Stimulated activated CD8-positive, alpha-beta memory T cell treated with anti-CD3 and anti-CD28 coated beads, Interleukin-4, amount 100 ng/mL, for 48 hours (primary cell): ENCODE measurements at places on chromosomes 11 and 22.
A peak's percentile ranks its signal among the peaks of the same experiment; 100 is the strongest.

DNA sequence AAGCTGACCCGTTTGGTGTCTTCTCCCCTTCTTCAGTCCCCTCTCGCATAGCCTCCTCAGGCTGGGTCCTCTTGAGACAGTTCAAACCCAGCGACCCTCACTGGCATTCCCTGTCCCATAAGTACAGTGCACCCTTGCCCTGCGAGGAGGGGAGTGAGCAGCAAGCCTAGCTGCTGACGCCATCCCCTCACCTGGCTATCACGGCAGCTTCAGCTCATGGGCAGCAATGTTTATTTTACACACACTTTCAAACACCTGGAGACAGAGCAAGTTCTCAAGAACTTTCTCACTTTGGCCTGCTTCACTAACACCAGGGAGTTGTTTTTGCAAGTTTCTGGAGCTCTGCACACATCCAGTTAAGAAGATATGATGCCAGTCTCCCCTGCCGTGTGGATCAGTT lies 189.6 kb upstream of the E2F8 start:
- no peak for DNase-seq

- no peak for DNase-seq
Measured at GRCh38 chr11:117189941-117190544, 9.1 kb upstream of the TAGLN start.

DNA sequence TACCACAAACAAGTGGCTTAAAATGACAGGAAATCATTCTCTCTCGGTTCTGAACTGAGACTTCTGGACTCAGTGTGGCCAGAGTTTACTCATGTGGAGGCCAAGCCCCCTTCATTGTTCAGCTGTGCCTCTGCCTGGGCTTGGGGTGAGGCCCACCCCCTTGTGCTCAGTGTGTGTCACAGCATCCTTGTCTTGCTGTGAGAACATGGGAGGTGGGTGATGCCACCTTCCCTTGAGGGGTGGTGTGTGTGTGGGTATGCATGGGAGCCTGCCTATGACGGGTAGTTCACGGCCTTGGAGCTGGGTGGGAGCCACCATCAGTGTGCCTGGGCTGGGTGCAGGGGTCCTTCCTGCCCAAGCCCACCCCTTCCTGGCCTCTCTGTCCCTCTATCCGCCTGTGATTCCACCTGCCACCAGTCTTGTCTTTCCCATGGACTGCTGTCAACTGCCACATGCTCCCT lies 101.7 kb downstream of the MORC2 start:
- no peak for DNase-seq

GRCh38 chr11:61603667-61604066 lies 22.8 kb upstream of the SYT7 start:
- DNase-seq, result no peak

GRCh38 chr11:85902353-85902752 lies 47.2 kb downstream of the CCDC83 start:
- DNase-seq, result no peak

GRCh38 chr11:69298267-69299022 lies 4.5 kb downstream of the MYEOV start:
- DNase-seq, result no peak

DNA sequence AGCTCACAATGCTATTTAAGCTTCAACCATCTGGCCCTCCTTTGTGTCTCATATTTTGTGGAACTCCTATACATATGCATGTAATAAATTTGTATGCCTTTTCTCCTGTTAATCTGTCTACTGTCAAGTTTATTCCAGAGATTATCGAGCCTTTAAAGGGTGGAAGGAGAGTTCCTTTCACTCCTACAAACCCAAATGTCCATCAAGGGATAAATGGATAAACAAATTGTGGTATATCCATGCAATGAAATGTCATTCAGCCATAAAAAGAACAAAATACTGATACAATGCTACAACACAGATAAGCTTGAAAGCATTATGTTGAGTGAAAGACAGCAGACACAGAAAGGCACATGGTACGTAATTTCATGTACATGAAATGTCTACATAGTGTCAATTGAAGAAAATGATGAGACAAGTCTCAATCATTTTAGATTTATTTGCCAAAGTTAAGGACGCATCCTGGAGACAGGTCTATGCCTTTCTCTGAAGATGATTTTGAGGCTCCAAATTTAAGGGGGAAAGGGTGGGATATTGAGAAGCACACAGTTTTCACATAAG lies 17.7 kb upstream of the FEZ1 start:
- DNase-seq, result no peak

- no peak for DNase-seq
Measured at GRCh38 chr11:63775191-63775590, 6.6 kb upstream of the ZFTA start.

DNA sequence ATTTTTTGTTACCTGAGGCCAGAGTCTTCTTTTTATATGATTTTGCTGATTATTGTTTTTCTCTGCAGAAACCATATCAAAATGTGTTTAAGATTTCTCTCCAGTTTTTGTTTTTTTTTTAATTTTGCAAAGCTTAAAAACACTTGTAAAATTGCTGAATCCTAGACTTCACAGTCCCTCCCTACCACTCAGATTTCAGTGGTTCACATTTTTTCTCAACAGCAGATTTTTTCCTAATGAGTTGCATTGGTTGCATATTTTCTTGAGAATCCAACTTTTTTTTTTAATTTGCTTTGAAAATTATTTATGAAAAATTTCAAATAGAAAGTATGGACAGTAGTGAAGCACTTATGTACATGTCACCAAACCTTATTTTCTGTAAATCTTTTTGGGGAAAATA lies 5.8 kb downstream of the ARL14EP start:
- DNase-seq, result no peak

- peak; percentile 85 for DNase-seq
Measured at GRCh38 chr11:135075740-135076139, 663.7 kb upstream of the B3GAT1 start.

- no peak for DNase-seq
Measured at GRCh38 chr11:130003717-130004001, 1.0 kb upstream of the PRDM10 start.

DNA sequence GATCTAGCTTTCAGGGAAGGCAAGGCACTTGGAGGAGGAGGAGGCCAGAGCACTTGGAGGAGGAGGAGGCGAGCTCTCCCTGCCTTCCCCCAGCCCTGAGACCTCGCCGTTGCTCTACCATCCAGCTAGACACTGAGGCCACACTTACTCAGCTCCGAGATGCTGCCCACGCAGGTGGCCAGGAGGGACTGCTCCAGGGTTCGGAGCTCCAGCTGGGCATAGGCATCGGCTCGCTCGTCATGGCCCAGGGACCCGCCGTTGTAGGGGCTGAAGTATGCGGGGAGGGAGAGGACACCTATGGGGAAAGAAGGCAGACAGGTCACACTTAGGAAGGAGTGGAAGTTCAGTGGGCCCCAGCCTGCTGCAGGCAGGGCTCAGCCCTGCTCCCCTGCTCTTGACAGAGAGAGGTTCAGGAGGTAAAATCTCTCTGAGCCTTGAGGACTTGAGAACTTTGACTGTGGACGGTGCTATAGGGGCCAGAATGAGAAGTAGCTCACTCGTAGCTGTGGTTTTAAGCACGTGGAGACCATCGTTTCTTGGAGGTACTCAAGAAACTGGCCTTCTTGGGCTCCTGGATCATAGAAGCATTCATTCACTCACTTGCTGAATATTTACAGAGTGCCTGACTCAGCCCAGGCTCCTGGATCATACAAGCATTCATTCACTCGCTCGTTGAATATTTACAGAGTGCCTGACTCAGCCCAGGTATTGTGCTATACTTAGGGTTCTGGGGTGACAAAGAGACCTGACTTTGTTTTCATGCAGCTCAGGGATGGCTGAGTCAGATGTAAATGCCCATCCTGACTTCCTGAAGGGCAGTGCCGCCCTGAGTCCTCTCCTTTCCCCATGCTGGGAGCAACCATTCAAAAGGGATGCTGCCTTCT lies 99.2 kb downstream of the NAT10 start:
- no peak for DNase-seq

GRCh38 chr11:115556984-115557383 lies 52.8 kb upstream of the CADM1 start:
- DNase-seq, result no peak

- DNase-seq, result no peak
Measured at GRCh38 chr11:46279126-46280099, 2.0 kb downstream of the CREB3L1 start.

- no peak for DNase-seq
Measured at GRCh38 chr22:27409299-27409698, 392.3 kb downstream of the MN1 start.

GRCh38 chr11:74299015-74299414 lies 12.4 kb downstream of the P4HA3 start:
- DNase-seq, result no peak

GRCh38 chr11:66619080-66619554 lies 2.7 kb downstream of the RBM14 start:
- no peak for DNase-seq

DNA sequence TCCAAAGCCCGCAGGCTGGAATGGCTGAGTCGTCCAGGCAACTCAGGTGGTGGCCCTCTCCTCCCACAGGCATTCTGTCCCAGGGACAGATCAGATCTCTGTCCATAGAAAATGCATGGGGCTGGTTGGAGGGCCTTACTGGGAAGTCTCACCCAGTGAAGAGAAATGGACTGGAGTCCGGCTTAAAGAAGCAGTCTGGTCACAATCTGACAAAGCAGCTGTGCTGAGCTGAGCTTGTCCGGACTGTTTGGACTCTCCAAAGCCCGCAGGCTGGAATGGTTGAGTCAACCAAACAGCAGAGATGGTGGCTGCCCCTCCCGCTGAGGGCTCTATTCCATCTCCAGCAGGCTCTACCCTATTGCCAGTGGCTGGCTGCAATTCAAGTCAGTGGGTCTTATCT lies 14.4 kb upstream of the DEPDC7 start:
- no peak for DNase-seq

- no peak for DNase-seq
Measured at GRCh38 chr11:92451063-92451462, 226.4 kb downstream of the FAT3 start.

GRCh38 chr11:65060913-65061408 lies 2.6 kb upstream of the NAALADL1 start:
- no peak for DNase-seq

DNA sequence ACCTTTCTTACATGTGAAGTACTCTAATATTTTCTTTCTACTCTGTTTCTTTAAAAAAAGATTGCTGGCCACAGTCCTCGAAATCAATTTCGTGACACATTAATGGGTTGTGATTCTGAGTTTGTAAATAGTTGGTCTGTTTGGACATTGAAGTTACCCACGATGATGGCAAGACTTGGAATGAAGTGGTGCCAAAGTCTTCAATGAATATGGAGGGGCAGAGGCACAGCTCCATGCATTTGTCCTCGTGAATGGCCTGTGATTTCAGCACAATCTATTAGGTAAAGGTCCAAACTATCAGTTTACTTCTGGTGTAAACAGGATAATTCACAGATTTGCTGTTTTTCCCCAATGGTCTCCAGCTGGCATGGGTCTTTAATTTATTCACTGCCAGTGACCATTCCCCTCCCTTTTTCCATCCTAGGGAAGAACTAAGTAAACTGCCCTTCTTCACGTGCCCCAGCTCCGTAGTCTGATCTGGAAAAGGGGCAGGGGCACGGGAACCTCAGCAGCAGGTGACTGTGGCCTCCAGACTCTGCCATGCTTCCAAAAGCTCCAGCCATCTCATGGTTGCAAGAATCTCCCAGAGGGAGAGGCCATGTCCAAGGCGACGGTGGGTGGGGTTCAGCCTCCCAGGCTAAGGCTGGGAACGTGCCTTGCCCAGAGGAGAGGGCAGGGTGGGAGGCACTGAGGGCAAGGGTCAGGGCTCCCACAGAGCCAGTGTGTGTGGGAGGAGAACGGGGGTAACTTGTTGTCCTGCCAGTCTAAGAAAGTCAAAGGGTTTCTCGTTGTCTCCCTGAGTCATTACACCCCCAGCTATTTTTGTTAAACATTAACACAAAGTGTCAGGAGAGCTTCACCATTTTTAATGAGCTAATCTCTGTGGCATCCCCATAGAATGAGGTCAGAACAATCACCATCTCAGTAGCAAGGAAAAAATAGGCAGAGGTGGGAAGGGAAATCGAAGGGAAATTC lies 16.9 kb upstream of the PEX26 start:
- no peak for DNase-seq

GRCh38 chr11:10397226-10397987 lies 57.7 kb upstream of the AMPD3 start:
- DNase-seq, result no peak

DNA sequence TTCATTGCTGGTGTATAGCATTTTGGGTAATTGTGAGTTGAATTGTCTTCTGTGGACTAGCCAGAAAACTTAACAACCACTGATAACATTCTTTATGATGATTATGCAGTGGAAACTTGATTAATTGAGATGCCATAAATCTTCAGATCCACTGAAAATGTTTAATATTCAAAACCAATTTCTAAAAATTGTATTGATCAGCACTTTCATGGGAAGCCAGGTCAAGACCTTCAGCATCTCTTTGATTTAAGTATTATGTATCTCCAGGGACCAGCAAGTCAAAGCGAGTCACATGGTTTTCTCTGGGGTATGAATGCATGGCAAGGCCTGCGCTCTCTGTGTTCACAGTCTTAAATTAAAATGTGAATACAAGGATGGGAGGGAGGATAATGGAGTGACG lies 596.9 kb downstream of the OPCML start:
- no peak for DNase-seq
